ENCODE measurements at places on chromosomes 5 and 9. TPM values are rescaled to one million over a fixed set of nuclear protein-coding genes. Genes with fewer than 3 reads are reported as not detected.

DNA sequence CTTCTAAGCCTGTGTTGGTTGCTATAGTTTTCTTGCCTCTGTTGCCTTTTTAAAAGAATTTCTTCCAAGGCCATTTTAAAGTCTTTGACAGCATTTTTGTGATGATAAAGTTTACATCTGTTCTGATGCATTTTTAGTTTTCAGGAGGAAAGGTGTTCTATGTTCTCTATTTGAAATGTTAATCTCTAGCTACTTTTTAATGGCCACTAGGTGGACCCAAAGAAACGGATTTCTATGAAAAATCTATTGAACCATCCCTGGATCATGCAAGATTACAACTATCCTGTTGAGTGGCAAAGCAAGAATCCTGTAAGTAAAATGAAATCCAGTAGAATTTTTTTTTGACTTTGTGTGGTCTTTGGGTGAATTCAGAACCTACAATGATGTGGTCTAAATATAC lies 60.2 kb downstream of the MELK start:
- DNase-seq = no peak

GRCh38 chr5:55226934-55227663 lies at the start of gene MCIDAS:
TSS of gene MCIDAS (minus strand) at chr5:55227315. CDS start at chr5:55227138, 177 bp downstream.
- peak; percentile 72 for DNase-seq

DNA sequence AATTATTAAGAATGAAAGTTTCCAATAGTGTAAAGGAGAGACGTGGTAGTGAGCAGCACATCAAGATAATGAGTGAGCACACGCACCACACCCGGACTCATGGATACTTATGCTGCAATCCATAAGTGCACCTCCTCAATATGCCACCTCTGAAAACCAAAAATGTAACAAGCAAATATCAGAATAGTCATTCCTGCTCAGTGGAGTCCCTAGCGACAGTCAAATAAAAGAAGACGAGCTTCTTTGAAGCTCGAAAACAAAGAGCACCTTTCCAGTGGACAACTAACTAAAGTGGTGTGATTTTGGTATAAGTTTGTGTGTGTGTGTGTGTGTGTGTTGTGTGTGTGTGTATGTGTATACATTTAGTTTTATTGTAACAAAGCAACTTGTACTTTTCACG lies 241.3 kb downstream of the DEPDC1B start:
- no peak for DNase-seq

DNA sequence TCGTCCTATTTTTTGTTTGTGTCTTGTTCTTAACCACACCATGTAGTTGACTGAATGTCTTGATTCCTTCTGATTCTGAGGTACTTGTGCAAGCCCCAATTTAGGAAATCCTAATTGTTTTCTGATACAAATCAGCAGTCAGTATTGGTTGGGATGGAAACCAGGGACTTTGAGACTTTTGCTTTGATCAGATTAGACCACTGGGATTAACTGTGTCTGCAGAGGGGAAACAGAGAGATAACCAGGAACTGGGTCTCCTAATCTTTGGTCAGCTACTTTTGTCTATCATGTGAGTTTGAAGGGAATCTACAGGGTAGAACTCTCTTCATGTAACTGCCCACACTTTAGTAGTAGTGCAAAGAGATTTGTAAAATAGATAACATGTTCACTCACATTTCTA lies 173.8 kb upstream of the POC5 start:
- DNase-seq = no peak

GRCh38 chr9:122821278-122821943 lies 7.0 kb downstream of the PDCL start:
- DNase-seq = peak; percentile 40

- DNase-seq = no peak
These were observed 82.3 kb upstream of the FREM1 start for GRCh38 chr9:14992516-14992915.

The ZNF169 gene
- total RNA-seq = 8.6 TPM

GRCh38 chr5:68242743-68243142 lies 27.2 kb downstream of the PIK3R1 start:
- no peak for DNase-seq

GRCh38 chr5:57795203-57795602 lies 312.6 kb upstream of the ACTBL2 start:
- no peak for DNase-seq

The BTNL9 gene
- 18.0 TPM for total RNA-seq

The ZNF658 gene
- total RNA-seq = 3.1 TPM

DNA sequence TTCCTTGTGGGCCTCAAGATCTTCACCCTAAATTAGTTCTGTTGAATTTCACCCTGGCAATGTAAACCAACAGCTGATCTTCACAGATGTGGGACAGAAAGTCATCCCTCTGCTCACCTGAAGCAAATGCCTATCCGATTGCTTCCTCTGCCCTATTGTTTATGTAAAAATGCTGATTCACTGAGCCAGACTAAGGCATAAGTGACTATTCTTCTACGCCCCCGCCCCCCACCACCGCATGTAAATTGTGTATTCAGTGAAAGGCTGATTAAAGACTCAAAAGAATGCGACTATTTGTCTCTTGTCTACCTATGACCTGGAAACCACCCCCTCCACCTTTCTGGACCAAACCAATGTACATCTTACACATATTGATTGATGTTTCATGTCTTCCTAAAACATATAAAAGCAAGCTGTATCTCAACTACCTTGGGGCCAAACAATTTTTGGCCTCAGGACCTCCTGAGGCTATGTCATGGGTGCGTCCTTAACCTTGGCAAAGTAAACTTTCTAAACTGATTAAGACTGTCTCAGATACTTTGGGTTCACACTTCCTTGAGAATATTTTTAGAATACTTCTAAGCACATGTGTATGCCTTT lies 129.7 kb upstream of the BOD1 start:
- DNase-seq = no peak

- DNase-seq = no peak
These were observed 1.6 kb upstream of the SETX start for GRCh38 chr9:132356324-132356924.

The SOX30 gene
- not detected for total RNA-seq

The TBCA gene
- total RNA-seq = 82.5 TPM

The TMC1 gene
- total RNA-seq = not detected

GRCh38 chr5:108521841-108522506 lies 140.1 kb upstream of the FBXL17 start:
- no peak for DNase-seq

GRCh38 chr9:34591917-34592866 lies 2.7 kb upstream of the CNTFR start:
- DNase-seq = no peak

The FAM219A gene
- 9.4 TPM for total RNA-seq
